ENCODE measurements at places on chromosomes 5 and 9. TPM values are rescaled to one million over a fixed set of nuclear protein-coding genes. Genes with fewer than 3 reads are reported as not detected.

The INSL4 gene
- total RNA-seq: not detected

The MTMR12 gene
- total RNA-seq: 32.6 TPM

The ITGA1 gene
- total RNA-seq: 303 TPM

The PHYHD1 gene
- 16.8 TPM for total RNA-seq

The PDE6A gene
- total RNA-seq: 0.05 TPM

The TRIM7 gene
- total RNA-seq: 1.2 TPM

The CDH9 gene
- total RNA-seq: 0.53 TPM

The GFI1B gene
- 0.26 TPM for total RNA-seq

The GLT6D1 gene
- not detected for total RNA-seq

The CER1 gene
- total RNA-seq: 0.74 TPM

The PIP5K1B gene
- total RNA-seq: 6.4 TPM

The ARRDC1 gene
- total RNA-seq: 14.3 TPM

The PCA3 gene
- 0.26 TPM for total RNA-seq

The CCNO gene
- 1.6 TPM for total RNA-seq

The KIF12 gene
- 0.42 TPM for total RNA-seq

The SUSD3 gene
- total RNA-seq: 1.5 TPM

The SHOC1 gene
- not detected for total RNA-seq

The TEX48 gene
- not detected for total RNA-seq

The ASS1 gene
- 59.5 TPM for total RNA-seq

The ADAMTS19 gene
- total RNA-seq: 107 TPM

The GABRA1 gene
- total RNA-seq: 0.21 TPM

The OR13C2 gene
- total RNA-seq: not detected

The TMED9 gene
- 50.9 TPM for total RNA-seq

The CDKN2B gene
- 1.8 TPM for total RNA-seq

The SLC45A2 gene
- total RNA-seq: not detected

The PCDHA1 gene
- 0.21 TPM for total RNA-seq

The DCTN4 gene
- 95.5 TPM for total RNA-seq

The CEL gene
- total RNA-seq: 0.95 TPM

The FST gene
- 19.7 TPM for total RNA-seq

The TSLP gene
- 2.4 TPM for total RNA-seq

The CXXC5 gene
- 28.0 TPM for total RNA-seq

The PLAC8L1 gene
- not detected for total RNA-seq

The SLC34A3 gene
- not detected for total RNA-seq

The OXCT1 gene
- 26.3 TPM for total RNA-seq

The DAPK1 gene
- 79.2 TPM for total RNA-seq

The ECM2 gene
- total RNA-seq: 64.1 TPM

The STRBP gene
- 17.1 TPM for total RNA-seq

The C9orf153 gene
- 3.0 TPM for total RNA-seq

The IL3 gene
- not detected for total RNA-seq

The ZNF484 gene
- total RNA-seq: 44.1 TPM

The SH3TC2 gene
- 15.1 TPM for total RNA-seq

The ADCY2 gene
- 6.5 TPM for total RNA-seq

The GPRIN1 gene
- 1.3 TPM for total RNA-seq

The DRD1 gene
- total RNA-seq: 4.2 TPM

The GABRA6 gene
- not detected for total RNA-seq
